ENCODE measurements at places on chromosomes 3 and 15.

DNA sequence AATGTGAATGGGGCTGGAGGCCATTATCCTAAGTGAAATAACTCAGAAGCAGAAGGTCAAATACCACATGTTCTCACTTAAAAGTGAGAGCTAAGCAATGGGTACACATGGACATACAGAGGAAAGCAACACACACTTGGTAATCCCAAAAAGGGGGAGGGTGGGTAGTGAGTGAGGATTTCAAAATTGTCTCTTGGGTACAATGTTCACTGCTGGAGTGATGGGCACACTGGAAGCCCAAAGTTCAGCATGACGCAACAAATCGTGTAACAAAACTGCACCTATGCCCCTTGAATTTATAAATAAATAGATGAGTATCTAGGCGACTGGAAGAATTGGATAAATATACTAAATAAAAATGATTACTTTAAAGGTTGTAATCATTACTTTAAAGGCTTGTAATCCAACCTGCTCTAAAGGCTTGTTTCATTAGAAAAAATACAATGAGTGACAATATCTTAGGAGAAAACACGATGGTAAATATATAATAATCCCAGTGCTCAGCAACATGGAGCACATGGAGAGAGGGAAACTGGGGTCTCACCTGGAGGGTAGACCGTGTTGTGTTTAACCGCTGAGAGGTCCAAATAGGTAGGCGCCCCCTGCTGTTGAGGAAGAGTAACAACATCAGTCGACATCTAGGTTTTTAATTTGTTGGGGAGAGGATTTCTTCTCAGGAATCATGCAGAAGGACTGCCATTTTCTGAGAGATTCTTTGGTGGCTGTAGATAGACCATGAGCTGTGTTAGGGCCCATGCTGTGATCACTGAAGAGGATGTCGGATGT lies 78.5 kb upstream of the ROBO1 start:
- DNase-seq, result no peak

GRCh38 chr15:28459279-28459678 lies 73.5 kb downstream of the GOLGA8G start:
- DNase-seq, result no peak

DNA sequence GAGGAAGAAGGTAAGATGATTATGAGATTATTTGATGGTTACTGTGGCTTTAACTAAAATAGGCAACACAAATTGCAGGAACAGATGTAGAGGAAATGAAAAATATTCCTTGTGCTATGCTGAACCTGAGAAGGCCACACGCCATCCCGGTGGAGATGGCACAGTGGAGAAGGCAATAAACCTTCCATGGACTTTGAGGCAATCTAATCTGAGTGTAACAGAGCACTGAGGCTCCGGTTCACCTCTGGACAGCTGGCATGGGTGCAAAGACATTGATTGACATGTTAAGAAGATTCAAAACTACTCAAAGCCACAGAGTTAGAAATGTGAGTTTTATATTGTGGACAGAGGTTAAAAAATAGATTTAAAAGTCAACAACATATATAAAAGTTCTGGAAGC lies 535.7 kb downstream of the AGBL1 start:
- DNase-seq, result no peak

- peak; percentile 74 for DNase-seq
Measured at GRCh38 chr3:156751461-156752025, 74.6 kb upstream of the LEKR1 start.

GRCh38 chr15:55407498-55408011 lies 604 bp downstream of the CCPG1 start:
- DNase-seq, result no peak

DNA sequence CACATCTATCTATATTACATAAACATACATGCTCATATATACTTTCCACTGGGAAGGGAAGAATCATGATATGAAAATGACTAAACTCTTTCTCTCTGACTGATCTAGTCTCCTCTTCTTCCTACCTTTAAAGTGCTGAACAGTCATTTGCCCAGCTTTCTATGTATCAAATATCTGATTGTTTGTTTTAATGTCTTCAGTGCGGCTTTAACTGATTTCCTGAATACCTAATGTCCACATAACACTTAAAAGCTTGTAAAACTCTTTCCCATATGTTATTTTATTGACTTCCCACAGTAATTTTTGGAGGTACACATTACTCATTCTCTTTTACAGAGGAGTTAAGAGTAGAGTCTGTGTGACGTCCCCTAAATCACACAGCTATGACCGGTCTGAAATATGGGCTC lies 28.2 kb downstream of the CPOX start:
- DNase-seq, result no peak

DNA sequence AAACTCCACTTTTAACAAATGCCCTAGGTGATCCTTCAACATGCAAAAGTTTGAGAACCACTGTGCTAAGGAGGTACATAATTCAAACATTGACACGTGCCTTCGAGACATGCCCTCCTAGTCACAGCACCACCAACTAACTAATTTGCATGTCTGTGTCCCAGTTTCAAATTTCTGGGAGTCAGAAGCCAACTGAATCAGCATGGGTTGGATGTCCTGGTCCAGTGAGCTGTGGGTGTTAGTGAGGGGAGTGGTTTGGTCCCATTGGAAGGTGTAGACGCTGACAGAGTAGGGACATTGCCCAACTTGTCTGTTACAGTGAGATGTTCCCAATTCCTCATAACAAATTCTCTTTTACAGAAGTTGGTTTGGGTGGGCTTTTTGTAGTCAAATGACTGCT lies 67.3 kb upstream of the ADPGK start:
- no peak for DNase-seq

GRCh38 chr3:87161013-87161412 lies 66.1 kb upstream of the CHMP2B start:
- no peak for DNase-seq

DNA sequence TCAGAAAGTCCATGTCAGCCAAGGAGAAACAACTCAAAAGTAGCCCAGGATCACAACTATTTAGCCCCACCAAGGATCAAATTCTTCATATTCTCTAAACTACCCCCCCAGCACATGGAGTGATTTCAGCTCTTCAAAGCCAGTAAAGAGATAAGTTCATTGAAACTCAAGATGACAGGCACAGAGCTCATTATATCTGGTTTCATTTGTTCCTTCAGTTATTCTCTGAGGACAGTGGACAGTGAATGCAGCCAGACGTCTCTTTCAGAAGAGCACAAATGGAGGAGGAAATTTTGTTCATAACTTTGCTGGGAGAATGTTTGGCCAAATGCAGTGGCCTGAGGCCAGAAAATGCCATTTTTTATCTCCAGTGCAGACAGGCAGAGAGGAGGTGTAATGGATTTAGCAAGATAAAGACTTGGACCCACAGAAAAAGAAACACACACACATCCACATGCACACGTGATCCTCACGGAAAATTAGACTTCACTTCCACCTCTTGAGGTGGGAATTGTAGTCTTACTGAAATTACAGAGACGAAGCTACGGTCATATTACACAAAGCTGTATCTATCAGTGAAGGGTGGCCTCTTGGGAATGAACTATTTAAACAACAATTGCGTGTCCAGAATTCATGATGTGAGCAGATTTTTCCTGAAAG lies 64.6 kb downstream of the HES1 start:
- no peak for DNase-seq

DNA sequence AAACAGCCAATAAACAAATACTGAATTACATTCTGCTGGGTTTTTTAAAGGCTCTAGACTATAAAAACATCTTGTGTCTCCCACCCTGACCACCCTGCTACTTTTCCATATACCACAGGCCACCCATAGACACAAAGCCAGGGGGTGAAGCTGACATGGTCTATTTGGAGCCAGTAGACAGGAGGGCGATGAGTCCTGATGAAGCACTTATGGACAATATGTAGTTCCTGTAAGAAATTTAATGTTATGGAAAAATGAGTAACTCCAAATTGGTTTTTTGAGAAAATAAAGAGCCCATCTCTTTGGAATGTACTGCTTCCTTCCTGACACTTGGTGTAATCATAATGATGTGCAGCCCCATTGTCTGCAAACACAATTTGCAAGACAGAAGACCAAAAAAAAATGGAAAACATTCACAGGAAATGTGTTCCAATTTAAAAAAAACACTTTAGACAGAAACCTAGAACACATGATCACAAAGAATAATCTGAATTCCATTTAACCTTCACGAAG lies 11.8 kb downstream of the SSR3 start:
- DNase-seq, result no peak

GRCh38 chr3:60847791-60848190 lies 403.5 kb downstream of the FHIT start:
- DNase-seq, result no peak

DNA sequence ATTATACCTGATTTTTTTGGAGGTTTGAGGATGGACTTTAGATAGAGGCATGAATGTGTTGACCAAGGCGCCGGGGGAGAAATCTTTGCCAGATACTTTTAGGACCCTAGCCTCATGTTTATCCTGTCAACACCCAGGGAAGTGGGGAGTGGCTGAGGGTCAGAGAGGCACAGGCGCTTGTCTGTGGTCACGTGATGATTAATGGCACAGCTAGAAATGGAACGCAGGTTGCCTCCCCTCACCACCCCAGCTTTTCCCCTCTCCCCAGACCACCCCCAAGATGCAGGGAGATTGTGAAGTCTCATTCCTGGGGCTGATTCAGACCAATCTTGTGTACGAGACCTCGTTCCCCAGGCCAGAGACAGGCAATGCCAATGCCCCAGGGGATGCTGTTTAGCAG lies 218.4 kb upstream of the LINGO1 start:
- no peak for DNase-seq

GRCh38 chr3:17132286-17133115 lies 247.7 kb downstream of the PLCL2 start:
- no peak for DNase-seq

DNA sequence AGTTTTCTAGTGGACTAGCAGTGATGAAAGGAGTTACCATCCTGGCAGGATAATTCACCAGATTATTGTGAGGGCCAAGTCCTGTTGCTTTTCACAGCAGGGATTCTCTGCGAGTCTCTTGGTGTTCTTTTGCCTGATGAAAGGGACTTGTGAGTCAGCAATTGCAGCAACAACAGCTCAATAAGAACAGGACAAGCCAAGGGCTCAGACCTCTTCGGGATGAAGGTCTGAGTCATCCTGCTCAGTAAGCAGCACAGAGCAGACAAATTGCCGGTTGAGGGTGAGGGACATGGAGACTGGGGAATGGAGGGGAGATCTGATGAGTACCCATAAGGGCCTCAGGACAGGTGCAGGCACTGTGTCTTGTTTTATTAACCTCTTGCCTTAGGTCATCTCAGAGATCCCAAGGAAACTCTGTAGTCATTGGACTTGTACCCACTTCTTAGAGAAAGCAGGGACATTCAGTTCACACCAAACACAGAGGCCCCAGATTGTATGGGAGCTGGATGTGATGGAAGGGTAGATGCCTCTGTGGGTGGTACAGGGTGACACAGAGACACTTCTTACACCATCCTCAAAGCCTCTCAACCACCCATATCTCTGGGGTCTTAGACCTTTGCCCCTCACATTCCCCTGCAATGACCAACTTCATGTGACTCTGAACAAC lies 173.8 kb upstream of the TLE3 start:
- DNase-seq, result peak; percentile 18

- no peak for DNase-seq
Measured at GRCh38 chr3:141846050-141846433, 30.4 kb upstream of the ATP1B3 start.

DNA sequence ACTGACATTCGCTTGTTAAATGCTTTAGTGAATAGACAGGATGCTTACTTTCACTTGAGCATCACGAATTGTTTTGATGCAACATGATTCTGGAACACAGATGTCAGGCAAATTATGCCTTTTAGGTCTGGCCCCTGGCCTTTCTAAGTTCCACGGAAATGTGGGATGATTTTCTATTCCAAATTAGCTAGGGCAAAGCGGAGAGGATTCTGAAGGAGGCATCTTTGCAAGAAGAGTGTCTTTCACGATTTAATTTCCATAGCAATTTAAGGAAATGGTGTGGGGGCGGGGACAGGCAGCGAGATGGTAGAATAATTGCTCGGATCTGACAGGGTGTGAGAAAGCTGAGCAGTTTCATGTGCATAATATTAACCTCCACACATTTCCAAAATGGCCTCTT lies 238.5 kb upstream of the KCNMB2 start:
- no peak for DNase-seq
